Muscle of leg (tissue), 16 donors: ENCODE measurements at places on chromosomes 3 and 15. TPM values are rescaled to one million over a fixed set of nuclear protein-coding genes. Genes with fewer than 3 reads are reported as not detected.
A peak's percentile ranks its signal among the peaks of the same experiment; 100 is the strongest.

C3orf49 gene
- total RNA-seq, result not detected

GRCh38 chr15:35173444-35174118, 88.5 kb upstream of the NANOGP8 start:
- no peak for DNase-seq

- peak; percentile 45 for DNase-seq
Observed at GRCh38 chr3:129855832-129856419, 37.6 kb downstream of the TMCC1 start.

GRCh38 chr15:76809412-76810103, 95.6 kb downstream of the SCAPER start:
- DNase-seq, result no peak

GCNT3 gene
- under 0.01 TPM for total RNA-seq

PPM1L gene
- 11.5 TPM for total RNA-seq

DNA sequence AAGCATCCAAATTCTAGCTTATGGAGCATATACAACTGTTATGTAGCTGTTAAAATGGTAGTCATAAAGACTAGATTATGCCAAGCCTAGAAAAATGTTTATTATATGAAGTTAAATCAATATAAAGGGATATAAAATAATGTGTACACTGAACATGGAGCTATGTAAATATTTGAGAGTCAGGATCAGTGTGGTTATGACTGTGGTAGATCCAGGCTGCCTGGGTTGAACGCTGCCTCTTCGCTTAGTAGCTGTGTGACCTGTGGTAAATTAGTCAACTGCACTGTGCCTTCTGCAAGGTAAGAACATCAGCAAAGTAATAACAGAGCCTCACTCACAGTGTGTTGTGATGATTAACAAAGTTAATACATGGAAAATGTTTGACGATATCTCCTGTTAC, 212.2 kb downstream of the RBMS3 start:
- DNase-seq, result peak; percentile 14

CAMKV gene
- 0.22 TPM for total RNA-seq

GRCh38 chr15:50241684-50242450, 23.7 kb downstream of the HDC start:
- no peak for DNase-seq

NMNAT3 gene
- 5.8 TPM for total RNA-seq

DNA sequence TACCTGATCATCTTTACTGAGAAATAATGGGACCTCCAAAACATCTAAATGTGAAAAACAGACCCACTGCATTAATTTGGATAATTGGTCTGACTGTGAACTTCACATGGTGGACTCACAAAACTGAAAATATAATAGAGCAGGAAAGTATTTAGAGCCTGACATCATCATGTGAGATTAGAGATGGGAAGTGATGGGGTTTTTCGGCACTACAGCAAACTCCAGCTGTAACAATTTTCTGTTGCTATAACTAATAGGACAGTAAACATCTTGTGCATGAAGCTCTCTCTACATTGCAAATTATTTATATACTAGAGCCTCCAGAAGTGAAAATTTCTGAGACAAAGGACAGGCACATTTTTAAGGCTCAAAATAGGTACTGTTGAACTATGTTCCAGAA, 32.2 kb downstream of the VEPH1 start:
- peak; percentile 21 for DNase-seq

DNA sequence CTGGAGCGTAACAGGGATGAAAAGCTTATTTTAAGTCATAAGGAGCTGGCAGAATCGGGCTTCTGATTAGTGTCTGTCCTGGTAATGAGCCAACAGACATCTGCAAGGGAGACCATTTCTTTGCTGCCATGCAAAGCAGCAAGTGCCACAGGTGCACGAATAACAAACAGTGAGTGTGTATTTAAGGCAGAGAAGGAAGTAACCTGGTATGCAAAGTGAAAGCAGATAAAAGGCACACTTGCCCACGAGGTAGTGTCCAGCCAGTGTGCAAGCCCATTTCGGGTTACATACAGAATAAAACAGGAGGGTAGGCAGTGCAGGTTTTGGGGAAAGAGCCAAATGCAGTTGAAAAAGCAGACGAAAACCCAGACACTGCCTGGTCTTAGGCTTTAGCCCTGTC, 1153.7 kb downstream of the SI start:
- DNase-seq, result no peak

GRCh38 chr3:188832146-188832545, 339.6 kb upstream of the TPRG1 start:
- no peak for DNase-seq

GRCh38 chr3:20322085-20322484, 136.1 kb upstream of the SGO1 start:
- DNase-seq, result no peak

GRCh38 chr3:165754219-165755007, 82.8 kb downstream of the BCHE start:
- no peak for DNase-seq

BCL6 gene
- total RNA-seq, result 12.1 TPM

DNA sequence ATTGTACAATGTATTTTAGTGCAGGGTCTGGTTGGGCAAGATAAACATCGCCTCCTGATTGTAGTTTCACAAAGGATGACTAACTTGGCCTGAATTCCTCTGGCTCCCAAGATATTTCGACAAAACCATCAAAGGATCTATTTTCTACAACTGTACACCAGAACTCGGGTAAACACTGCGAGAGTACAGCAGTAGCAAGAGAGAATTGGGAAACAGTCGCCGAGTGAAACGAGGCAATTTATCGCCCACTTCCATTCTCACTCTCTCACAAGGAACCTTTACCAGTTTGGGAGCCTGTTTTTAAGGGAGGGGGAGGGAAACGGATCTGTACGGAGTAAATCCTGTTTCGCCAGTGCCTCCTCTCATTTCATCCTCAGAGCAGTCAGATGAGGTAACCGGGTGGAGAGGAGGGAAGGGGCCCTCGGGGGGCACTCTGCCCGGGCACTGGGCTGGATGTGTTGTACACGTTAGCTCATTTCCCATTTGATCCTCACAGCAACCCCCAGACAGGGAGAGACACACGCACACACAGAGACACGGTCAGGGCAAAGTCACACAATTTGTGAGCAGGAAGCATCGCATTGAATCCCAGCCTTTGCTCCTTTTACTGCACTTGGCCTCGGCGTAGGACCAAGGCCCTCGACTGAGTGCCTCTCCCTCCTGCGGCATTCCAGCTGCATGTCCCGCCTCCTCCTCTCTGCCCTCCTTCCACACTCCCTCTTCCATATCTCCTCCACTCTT, 120.1 kb downstream of the LIPC start:
- DNase-seq, result peak; percentile 22
